ENCODE measurements at places on chromosomes 4 and X.

- no peak for DNase-seq
These were observed 107.7 kb downstream of the SMIM20 start for GRCh38 chr4:26021417-26022345.

GRCh38 chr4:49044270-49044669 is 58.2 kb downstream of the CWH43 start:
- DNase-seq, result no peak

DNA sequence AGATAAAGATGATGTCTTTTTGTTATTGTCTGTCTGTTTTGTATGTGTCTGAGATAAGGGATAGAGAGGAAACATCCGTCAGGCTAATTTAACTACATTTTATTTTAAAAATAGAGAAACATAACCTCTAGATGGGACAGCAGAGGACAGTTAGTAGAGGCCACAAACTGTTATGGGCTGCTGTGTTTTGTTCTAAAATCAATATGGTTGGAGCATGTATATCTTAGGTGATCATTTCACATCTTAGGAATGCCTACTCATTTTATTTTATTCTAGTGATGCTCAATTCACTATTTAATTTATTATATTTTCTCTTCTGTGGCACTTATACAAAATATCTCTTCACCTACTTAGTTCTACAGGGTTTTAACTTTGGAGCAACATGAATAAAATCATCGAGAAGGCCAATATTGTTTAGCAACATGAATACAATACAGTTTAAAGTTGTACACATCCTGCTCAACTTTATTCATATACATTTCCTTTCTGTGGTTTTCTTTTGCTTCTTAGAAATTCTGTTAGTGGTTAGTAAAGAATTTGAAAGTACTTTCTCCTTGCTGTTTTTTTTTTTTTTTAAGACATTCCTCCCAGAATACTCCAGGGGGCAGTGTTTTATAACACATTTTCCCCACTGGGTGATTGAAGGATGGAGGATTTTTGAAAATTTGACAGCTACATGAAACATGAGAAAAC is 392.9 kb downstream of the UNC5C start:
- peak; percentile 48 for DNase-seq

DNA sequence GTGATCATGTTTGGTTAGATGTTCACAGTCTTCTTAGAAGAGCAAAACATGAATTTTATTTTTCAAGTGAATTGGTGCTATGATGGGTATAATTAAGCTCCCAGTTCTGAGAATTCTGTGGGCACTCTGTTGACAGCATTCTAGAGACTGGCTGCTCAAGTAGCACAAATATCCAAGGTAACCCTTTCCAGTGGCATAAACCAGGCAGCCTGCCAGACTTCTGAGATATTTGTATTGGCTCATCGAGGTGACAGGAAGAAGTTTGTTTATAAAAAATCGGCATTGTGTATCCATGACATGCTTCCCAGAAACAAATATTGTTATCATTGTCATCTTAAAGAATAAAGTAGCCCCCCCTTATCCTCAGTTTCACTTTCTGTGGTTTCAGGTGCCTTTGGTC is 28.3 kb downstream of the LANCL3 start:
- no peak for DNase-seq

DNA sequence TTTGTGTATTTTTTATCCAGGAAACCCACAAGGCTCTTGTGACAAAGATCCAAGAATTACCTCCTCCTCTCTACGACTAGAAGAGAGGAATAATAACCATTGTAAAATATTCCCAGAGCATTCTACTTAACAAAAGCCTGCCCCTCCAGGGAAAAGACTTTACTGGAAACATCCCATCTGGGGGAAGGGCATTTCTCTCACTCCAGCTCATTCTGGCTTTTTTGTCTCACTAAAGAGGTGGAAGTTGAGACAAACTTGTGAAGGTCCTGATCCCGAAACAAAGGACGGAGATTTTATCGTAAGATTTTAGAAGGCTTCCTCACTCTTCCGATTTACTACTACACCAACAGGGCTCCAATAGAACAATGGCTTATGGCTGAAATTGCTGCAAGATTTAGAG is 692.0 kb upstream of the GRID2 start:
- DNase-seq, result no peak

GRCh38 chr4:183507925-183508696 is 3.3 kb downstream of the ING2 start:
- DNase-seq, result no peak

- no peak for DNase-seq
These were observed 553 bp upstream of the MED28 start for GRCh38 chr4:17613761-17614415.

DNA sequence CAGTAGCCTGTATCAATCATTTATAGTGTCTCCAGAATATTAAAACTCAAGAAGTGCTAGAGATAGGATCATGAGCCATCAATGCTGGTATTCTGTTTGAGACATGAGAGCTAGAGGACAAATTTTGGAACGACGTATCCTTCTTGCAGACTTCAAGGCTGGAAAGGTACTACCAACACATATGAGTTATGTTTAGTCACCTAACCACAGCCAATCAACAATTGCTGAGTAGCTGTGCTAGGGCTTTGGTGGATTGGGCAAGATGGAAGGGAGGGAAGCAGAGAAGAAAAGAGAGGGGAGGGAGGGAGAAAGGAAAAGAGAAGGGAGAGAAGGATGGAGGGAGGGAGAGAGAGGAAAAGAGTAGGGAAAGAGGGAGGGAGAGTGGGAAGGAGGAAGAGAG is 21.6 kb upstream of the RAI2 start:
- no peak for DNase-seq

DNA sequence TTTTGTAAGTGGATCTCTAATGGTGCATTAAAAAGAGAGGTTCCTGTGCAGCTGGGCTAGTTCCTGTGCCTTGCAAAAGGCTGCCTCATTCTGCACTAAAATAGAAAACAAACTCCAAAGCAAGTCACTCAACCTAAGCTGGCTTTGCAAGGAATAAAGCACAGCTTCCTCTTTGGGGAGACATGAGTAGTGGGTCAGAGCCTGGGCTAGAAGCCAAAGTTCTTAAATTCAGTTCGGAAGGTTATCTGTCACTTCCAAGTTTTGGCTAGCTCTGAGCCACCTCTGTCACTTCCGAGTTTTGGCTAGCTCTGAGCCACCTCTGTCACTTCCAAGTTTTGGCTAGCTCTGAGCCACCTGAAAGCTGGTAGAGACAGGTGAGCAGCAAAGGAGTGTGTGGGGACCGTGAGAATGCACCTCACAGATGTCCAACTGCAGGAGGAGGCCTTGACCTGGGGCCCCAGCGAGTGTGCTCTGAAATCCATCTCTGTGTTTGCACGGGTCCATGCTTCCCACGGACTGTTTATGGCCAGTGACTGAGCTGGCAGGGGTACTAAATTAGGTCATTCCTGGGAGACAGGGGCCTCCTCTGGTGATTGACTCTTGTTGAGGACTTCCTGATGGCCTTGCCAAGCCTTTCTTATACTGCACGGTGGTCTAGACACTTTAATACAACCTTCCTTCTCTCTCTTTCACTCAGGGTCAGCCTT is 36.4 kb upstream of the MAMLD1 start:
- no peak for DNase-seq

- no peak for DNase-seq
These were observed 393.8 kb downstream of the MAGEE1 start for GRCh38 chrX:76821276-76821675.

- DNase-seq, result no peak
These were observed 32.9 kb upstream of the GPR78 start for GRCh38 chr4:8547108-8547911.

GRCh38 chr4:23889814-23890341 is at the start of gene PPARGC1A:
TSS of gene PPARGC1A (minus strand) at chr4:23890047. CDS start at chr4:23889957, 90 bp downstream.
- peak; percentile 54 for DNase-seq

DNA sequence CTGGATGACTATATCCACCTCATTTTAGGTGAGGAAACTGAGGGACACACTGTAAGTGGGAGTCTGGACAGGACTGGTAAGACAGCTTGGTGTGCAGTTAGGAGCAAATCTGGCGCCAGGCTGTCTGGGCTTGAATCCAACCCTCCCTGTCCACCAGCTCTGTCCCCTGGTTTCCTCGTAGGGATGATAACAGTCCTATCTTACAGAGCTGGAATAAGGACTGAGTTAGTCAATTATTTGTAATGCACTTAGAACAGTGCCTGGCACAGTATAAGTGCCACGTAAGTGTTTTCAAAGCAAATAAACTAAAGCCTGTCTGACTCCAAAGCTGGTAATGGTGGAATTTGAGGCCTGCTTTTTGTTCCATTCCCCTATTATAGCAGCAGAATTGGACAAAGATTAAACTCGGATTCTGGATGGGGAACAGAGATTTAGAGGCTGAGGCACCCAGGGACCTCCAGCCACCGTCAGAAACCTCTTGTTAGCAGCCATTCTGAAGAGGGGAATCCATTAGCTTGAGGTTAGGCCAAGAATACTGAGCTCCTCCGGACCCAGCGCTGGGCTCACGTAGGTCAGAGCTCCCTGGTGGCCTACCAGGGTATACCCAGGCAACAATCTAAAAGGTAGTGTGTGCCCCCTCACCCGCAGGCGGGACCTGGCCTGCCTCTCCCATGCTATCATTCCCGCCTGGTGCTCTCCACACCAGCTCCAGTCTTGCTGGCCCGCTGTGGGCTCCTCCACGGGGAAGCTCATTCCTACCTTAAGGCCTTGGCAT is 102.1 kb downstream of the UCHL1 start:
- no peak for DNase-seq

DNA sequence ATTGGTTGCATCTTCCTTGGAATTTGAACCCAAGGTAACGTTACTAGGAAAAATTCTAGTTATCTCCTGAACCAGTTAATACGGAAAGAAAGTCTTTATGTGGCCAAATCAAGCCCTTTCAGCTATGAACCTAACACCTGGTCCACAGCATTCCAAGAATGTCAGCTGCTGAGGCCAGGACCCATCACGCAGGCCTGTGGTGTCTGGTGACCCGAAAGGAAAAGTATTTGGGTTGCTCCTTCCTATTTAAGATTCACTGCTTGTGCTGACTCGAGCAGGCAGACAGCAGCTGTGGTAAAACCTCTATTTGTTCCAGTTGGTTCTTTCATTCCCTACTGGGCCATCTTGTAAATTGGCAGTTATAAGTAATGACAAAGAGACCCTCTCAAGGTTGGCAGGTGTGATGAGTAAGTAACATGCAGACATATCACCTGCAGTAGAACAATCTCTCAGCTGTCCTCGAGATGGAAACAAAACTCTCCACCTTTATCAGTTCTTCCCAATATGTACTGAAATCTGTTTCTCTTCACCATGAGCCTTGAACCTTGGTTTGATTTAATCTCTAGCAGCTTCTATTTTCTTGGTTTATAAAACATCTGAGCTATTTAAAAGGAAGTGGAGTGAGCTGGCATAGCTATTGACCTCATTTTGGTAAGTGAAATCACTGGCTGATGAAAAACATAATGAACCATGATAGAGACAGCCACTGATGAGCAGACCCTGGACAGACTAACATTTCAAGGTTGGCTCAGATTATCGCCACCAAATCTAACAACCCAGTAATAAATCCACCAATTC is 182.1 kb upstream of the SMIM31 start:
- DNase-seq, result no peak

DNA sequence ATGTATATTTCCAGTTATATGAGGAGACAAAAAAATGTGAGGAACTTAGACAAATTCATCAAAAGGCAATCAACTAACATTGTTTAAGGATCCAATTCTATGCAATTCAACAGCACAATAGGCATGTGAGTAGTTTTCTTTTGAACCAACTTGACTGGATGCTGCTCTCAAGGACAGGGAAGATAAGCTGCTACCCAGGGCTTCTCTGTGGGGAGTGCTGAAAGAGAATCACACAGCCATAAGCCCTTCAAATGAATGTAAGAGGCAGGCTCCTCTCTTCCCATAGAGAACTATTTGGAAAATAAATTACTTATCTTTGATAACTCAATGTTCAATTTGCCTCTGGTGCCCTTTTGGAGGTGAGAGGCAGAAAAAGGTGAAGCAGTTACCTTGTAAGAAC is 1413.6 kb downstream of the PCDH7 start:
- no peak for DNase-seq

DNA sequence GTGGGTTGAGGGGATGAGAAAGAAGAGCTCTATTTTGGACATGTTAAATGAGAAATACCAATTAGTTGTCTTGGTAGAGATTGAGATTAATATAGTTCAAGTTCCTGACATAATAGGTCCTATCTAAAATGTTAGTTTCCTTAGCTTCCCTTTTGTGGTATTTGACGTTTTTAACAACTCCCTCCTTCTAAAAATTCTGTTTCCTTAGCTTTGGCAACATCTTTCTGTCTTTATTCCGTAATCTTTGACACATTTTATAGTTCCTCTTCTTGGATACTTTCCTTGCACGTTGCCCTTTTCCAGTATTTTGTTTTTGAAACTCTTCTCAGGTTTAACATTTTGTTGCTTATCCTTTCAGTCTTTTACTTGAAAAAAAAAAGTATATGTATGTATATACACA is 36.9 kb downstream of the LAMTOR3 start:
- DNase-seq, result no peak

GRCh38 chr4:55509266-55509665 is 37.4 kb downstream of the CLOCK start:
- DNase-seq, result no peak

GRCh38 chrX:110401135-110401534 is 42.5 kb downstream of the RTL9 start:
- no peak for DNase-seq

- DNase-seq, result no peak
These were observed 11.9 kb downstream of the ENPEP start for GRCh38 chr4:110487873-110488272.

DNA sequence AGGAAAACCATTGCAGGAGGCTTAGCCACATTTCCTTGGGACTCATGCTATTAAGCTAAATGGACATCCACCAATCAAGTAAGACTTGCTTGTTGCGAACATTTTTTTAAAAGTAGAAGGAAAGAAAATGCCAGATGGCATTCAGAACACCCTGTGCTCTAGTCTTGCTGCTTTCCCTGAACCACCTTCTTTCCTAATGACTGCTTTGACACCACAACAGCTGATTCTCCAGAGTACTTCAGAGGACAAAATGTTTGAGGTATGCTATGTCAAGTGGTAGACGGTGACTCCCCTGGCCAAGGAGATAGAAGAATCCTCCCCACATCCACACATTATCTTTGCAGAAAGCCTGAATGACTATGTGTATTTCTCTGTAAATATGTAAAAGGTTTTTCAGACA is 65.4 kb downstream of the ANK2 start:
- DNase-seq, result no peak

DNA sequence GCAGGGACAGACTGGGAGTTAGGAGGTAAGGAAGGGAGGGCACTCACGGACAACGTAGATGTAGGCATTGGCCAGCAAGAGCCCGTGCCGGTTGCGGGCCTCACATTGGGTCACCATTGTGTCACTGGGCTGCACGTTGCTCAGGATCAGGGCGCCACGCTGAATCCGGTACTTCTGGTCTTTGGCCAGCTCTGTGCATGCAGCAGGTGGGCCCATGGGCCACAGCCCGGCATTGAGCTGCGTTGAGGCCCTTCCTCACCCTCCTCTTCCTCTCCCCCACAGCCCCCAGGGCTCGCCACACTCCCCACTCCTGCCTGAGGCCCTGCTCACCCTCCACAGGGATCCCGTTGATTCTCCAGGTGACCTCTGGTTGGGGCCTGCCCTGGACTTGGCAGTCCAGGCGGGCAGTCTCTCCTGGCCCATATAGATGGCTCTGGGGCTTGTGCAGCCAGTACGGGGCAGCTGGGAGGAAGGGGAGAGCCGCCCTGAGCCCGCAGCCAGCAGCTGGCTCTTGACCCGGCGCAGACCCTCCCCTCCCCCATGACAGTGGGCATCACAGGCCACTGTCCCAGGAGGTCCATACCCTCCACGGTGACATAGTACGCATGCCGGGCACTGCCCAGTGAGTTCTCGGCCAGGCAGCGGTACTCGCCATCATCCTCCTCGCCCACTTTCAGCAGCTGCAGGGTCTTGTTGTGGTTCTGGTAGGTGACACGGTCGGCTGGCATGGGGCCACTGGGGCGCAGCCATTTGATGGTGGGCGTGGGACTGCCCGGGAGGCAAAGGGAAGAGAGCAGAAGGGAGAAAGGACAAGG is 16.3 kb downstream of the L1CAM start:
- no peak for DNase-seq

- DNase-seq, result peak; percentile 42
These were observed 47.3 kb upstream of the TLR3 start for GRCh38 chr4:186021461-186022167.

Measured in hindlimb muscle (tissue), 1 donor.